ENCODE measurements at places on chromosomes 6 and 20. TPM values are rescaled to one million over a fixed set of nuclear protein-coding genes. Genes with fewer than 3 reads are reported as not detected.
A peak's percentile ranks its signal among the peaks of the same experiment; 100 is the strongest.

Gene HLA-B
- 5,415 TPM for total RNA-seq

Gene DCDC2
- not detected for total RNA-seq

Gene MAPK13
- total RNA-seq = 41.6 TPM

Gene FAXC
- total RNA-seq = not detected

Gene AFG1L
- total RNA-seq = 4.9 TPM

- DNase-seq = no peak
Observed at GRCh38 chr20:41040855-41041254, 12.2 kb downstream of the TOP1 start.

DNA sequence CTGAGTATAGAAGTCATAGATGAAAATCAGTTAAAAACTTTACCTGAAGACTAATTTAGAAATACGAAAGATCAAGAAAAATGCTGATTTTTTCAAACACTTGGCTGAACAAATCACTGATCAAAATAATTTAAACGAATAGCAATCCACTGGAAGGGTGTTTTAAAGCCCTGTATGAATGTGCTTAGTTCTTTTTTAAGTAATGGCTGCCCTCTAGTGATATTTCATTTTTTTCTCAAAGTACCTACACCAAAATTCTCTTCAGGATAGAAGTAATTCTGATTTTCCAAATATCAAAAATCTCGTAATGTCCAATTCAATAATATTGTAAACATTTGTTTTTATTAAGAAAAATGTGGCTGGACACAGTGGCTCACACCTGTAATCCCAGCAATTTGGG is 32.5 kb downstream of the AKAP7 start:
- DNase-seq = no peak

DNA sequence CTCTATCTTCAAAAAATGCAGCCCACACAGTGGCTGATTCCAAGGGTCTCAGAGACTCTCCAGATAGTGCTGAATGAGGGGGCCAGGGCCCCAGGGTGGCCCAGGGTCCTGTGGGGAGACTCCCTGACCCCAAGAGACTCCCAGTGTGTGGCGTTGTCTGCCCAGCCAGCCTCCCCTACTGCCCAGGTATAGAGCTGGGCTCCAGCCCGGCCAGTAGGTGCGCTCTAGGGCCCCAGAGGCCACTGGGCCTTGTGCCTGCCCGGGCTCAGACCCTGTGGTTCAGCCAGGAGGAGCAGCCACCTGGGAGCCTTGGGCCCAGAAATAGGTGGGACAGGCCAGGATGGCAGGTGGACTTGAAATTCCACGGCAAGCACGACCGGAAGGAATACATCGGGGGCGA is 30.3 kb upstream of the GATA5 start:
- DNase-seq = no peak

GRCh38 chr6:79984261-79984660 is 20.2 kb upstream of the TTK start:
- no peak for DNase-seq

GRCh38 chr6:146946559-146946958 is 257.7 kb upstream of the STXBP5 start:
- DNase-seq = no peak

DNA sequence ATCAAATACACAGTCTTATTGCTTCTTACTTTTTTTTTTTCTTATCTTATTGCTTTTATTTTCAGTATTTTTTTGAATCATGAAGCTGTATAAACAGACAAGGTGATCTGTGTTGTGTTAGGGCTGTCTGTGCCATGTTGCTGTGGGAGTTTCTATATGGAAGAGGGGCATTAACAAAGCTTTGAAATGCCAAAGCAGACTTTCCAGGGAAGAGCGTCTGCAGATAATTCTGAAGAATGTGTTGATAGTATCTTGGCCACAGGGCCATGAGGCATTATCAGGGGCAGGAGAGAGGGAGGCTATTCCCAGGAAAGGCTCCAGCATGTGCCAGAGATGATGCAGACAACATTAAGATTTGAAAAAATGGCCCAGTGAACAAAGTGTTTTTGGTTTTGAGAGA is 354.5 kb downstream of the UTRN start:
- no peak for DNase-seq

GRCh38 chr6:107658920-107659865 is 164.9 kb downstream of the SCML4 start:
- DNase-seq = no peak

DNA sequence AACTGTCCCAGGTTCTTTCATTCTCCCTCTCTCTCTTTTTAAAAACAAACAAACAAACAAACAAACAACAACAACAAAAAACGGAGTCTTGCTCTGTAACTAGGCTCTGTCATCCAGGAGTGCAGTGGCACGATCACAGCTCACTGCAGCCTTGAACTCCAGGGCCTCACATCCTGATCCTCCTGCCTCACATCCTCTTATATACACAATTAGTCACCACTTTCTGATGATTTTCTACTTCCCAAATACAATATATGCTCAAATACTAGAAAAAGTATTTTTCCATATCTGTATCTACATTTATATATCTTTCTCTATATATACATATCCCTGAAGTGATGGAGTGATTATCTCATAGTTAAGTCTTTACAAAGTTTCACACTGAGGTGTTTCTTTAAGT is 170.7 kb downstream of the EPHA7 start:
- no peak for DNase-seq

- DNase-seq = no peak
Observed at GRCh38 chr20:35508493-35509218, 20.8 kb downstream of the C20orf173 start.

- DNase-seq = no peak
Observed at GRCh38 chr20:40524071-40524470, 165.0 kb downstream of the MAFB start.

GRCh38 chr6:170271771-170272314 is 19.0 kb downstream of the DLL1 start:
- DNase-seq = peak; percentile 82

Measured in activated naive CD8-positive, alpha-beta T cell treated with anti-CD3 and anti-CD28 coated beads, Interleukin-2, amount 10 ng/mL, durations not matched to agents 7 days and 5 days (primary cell).